Caudate nucleus (tissue), 63 donors: ENCODE measurements at places on chromosomes 12 and 14.

- DNase-seq: no peak
Measured at GRCh38 chr14:65866886-65867285, 454.4 kb downstream of the FUT8 start.

DNA sequence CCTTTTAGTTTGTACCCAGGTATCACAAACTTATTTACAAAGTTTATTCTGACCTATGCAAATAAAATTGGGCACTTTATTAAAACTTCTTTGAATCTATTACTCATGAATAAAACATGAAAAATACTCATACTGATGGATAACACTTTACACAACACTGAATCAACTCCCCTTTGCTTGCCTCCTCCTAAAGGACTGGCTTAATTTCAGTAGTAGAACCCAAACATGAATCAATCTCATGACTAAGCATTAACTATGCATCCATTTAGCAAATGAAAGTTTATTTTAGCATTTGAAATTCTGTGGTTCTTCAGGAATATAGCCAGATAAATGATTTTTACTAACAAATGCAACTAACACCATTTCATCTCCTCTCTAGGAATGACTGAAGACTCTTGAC is 32.4 kb downstream of the DENND5B start:
- no peak for DNase-seq

GRCh38 chr12:64951944-64952343 is 127.5 kb downstream of the TBC1D30 start:
- no peak for DNase-seq

DNA sequence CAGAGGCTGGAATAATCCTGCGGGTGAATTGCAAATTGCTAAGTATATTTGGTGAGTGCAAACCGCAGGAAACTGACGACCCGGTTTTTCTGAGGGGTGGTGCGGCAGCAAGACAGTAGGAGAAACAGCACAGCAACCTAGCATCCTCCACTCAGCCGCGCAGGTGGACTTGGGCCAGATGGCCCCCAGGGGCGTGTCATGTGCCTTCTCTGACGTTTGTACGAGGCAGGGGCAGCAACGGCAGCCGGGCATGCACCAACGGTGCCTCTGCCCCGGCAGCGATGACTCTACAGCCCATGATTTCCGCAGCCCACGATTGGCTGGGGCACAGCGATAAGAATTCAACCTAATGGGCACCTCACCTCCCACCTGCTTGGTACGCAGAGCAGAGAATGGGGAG is 11.1 kb upstream of the CLEC2A start:
- peak; percentile 60 for DNase-seq

GRCh38 chr14:90808759-90809529 is 7.3 kb downstream of the TTC7B start:
- no peak for DNase-seq

DNA sequence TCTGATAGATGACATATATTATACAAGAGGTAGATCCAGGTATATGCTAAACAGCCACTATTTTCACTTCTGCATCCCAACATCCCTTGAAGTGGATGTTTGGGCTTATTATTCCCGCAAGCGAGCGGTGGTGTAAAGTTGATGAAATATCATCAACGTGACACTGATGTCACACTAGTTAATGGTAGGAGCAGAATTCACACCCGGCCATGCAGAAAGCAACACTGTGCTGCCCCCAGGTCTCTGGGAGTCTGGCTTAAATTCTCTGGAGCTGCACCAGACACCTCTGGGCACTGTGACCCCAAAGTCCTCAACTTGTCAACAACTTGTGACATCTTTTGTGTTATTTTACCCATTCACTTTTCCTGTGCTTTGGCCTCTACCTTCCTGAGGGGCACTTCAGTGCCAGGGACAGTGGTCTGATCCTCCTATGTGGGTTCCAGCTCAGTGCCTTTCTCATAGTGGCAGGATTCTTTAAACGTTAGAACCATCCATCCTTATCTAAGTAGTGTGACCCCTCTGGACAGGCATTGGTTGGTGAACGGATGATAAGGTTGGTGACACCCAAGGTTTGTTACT is 952 bp downstream of the DRAM1 start:
- no peak for DNase-seq

- DNase-seq: no peak
Measured at GRCh38 chr12:64749461-64750200, 9.6 kb downstream of the GNS start.

DNA sequence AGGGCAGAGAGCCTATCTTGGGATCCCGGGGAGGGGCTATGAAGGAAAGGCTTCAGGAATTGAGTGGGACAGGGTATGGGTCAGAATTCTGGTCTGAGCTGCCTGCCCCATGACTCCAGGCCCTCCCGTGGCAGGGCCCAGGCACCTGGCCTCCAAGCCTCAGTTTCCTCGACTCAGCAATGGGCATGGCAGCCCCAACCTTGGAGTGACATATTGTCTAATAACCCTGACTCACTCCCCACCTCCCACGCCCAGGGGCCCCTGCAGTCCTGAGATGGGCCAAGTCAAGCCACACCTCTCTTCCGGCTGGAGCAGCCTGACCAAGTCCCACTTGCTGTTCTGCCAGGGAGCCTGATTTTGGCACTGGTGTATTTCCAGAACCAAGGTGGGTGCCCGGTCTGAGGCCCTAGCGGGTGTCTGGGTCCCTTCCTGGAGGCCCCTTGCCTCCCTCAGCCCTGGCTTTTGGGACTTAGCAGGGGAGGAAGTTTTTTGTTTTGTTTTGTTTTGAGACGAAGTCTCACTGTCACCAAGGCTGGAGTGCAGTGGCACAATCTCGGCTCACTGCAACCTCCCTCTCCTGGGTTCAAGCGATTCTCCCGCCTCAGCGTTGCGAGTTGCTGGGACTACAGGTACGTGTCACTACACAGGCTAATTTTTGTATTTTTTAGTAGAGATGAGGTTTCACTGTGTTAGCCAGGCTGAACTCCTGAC is 40.3 kb upstream of the RCOR1 start:
- DNase-seq: no peak

- DNase-seq: no peak
Measured at GRCh38 chr12:49809381-49809905, 18.8 kb downstream of the NCKAP5L start.
